ENCODE measurements at places on chromosomes 16 and 17.

- DNase-seq = peak; percentile 66
Measured at GRCh38 chr16:4402439-4403132, 13.8 kb downstream of the CORO7 start.

- no peak for DNase-seq
Measured at GRCh38 chr16:56744996-56745640, 15.2 kb downstream of the NUP93 start.

GRCh38 chr17:11813871-11814270 is 183.4 kb downstream of the ZNF18 start:
- DNase-seq = no peak

- DNase-seq = no peak
Measured at GRCh38 chr16:12518241-12519175, 285.2 kb downstream of the CPPED1 start.
